Ascending aorta (tissue), 2 donors: ENCODE measurements at places on chromosomes 4 and X.

DNA sequence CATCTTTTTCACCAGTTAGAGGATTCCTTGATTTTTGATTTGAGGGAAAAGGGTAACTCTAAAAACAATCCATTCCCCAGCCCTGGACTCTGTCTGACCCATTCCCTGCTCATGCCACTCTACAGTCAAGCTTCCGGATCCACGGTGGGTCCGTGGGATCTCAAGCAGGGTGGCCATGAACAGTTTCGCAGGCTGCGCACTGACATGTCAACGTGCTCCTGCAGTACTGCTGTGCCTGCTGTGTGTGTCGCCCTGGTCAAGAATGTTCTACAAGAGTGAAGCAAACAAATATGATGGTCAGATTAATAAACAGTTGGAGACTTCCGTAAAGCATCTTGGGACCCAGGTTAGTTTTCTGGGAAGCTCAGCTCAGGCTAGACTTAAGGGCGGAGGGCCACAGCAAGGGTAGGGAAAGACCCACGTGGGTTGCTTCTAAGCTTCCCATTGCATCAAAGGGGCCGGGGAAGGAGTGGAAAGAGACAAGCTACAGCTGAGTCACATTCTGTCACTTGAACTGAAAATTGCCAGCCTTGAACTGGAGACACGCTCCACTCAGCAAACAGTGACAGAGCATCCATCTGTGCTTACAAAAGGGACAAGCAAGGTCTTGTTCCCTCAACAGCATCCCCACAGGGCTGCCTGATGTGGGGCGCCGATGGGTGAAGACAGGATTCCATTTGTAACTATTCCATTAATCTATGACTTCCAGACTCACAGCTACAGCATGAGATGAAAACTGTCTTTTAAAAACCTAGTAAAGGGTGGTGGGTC is 81.8 kb downstream of the MTMR1 start:
- DNase-seq, result no peak

- DNase-seq, result no peak
These were observed 686.0 kb downstream of the PDHA2 start for GRCh38 chr4:96525898-96526297.

- DNase-seq, result no peak
These were observed 21.6 kb downstream of the CLDN34 start for GRCh38 chrX:9988762-9989161.

- no peak for DNase-seq
These were observed 46.0 kb downstream of the UGT2A3 start for GRCh38 chr4:68905598-68905938.

- no peak for DNase-seq
These were observed 6.4 kb downstream of the TRIML1 start for GRCh38 chr4:188145601-188146000.

GRCh38 chr4:13558881-13559280 is 14.6 kb upstream of the NKX3-2 start:
- no peak for DNase-seq

- DNase-seq, result no peak
These were observed 176.5 kb downstream of the FBXW7 start for GRCh38 chr4:152359208-152360044.

DNA sequence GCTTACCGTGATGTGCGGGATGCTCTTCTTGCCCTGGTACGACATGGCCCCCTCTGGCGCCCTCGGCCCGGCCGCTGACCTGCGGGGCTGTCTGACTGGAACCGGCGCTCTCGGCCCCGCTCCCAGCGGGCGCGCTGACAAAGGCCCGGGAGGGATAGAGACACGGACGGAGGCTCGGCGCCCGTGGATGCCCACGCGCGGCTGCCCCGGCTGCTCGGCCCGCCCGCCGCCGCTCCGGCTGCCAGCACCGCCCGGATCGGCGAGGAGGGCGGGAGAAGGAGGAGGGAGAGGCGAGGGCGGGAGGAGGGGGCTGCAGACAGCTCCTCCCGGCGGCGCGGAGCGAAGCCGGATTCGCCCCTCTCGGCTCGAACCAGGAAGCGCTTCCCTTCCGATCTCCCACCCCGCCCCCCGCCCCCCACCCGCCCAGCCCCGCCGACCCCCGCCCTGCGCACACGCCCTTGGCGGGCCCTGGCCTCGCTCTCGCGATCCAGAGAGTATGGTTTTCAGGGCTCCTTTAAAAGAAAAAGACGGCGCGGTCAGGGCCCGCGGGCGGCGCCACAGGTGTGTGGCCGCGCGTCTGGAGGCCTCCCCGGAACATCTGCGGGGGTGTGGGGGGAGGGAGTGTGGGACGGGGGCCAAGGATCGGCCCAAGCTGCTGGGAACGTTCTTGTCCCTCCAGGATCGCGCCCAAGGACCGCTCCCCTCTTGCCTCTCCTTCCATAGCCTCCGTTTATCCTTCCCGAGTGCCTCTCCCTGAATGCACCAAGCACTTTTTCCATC is 4.5 kb downstream of the CRMP1 start:
- no peak for DNase-seq
